ENCODE measurements at places on chromosomes 6 and 20.

DNA sequence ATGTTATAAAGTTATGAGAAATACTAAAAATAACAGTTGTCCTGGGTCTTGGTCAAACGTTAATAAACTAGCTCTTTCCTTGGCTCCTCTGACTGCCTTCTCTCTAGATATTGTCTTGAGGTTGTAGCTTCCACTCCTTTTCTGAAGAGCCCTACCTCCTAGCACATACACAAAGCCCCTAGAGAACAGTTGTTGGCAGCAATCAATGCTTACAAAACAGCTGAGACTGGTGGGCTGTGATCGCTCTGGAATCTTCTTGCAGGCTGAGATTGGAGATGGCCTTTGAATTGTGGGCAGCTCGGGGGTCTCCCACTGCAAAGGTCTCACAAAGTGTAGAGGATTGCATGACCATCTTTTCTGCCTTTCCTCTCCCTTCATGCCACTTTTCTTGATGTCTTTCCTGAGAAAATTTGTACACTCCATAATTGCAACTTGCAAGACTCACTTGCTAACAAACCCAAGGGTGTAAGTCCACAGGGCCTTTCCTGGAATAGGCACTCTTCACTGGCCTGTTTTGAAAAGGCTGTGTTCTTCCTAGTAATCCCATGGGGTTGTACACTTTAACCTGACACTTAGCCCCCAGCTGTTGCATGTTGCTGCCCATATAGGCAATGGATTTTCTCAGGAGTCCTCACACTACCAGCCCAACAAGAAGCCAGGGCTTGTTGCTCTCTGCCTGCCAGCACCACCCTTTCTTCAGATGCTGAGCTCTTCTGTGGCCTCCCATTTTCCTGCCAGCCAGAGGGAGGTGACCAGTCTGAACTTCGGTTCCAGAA lies 99.9 kb downstream of the TCP11 start:
- DNase-seq = no peak

- DNase-seq = no peak
Measured at GRCh38 chr20:50885781-50886180, 45.5 kb downstream of the ADNP start.

GRCh38 chr6:160277144-160277543 lies 18.5 kb upstream of the SLC22A2 start:
- DNase-seq = no peak

DNA sequence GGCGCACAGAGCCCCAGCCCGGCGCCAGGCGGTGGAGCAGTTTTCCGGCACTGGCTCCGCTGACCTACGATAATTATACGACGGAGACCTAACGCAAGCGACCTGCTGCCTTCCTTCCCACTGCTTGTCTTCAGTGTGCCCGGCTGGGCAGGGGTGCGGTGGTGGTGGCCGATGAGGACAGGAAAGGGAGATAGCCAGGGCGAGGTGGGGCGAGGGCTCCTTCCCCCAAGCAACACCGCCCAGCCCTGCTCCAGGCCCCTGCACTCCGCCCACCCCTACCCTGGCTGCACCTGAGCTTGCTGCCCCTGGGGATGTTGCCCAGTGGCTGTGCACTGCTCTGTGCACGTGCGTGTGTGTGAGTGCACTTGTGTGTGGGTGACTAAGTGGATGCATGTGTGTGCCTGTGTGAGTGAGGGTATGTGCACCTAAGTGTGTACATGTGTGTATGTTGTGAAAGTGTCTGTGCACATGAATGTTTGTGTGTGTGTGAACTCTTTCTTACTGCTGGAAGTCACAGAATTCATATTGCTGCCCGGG lies 42.6 kb upstream of the IRF4 start:
- DNase-seq = no peak

- peak; percentile 75 for DNase-seq
Measured at GRCh38 chr20:4607287-4607713, 114.4 kb upstream of the PRND start.

DNA sequence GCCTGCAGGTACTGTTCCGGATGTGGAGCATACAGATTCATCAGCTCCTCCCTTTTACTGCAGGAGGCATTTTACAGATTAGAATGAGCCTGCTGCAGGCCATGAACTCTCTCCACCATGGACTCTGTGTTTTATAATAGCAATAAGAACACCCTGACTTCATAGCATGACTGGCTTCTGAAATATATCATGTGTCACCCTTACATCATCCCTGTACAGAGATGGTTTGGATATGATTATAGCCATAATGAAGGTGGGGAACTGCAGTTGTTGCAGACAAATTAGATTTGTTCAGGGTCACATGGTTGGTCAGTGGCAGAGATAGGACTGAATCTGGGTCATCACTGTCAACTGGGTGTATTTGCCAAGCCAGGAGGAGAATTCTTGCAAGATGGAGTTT lies 100.7 kb downstream of the FOXO3 start:
- no peak for DNase-seq

DNA sequence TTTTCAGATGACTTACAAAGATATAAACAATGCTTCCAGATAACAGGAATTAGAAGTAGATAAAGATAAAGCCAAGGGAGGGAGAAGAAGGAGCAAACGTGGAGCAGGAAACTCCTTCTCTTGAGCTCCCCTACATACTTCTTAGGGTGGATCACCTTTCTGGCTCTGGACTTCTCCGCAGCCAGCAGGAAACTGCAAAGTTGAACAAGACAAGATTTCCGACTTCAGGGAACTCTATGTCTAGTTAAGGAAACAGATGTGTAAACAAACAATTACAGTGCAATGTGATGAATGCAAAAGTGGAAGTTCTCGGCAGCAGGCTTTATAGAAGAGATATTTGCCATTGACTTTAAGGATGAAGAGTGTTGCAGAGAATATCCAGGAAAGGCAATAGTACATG lies 134.0 kb upstream of the MARCKS start:
- no peak for DNase-seq

- DNase-seq = no peak
Measured at GRCh38 chr6:75922226-75922625, 150.2 kb downstream of the IMPG1 start.

GRCh38 chr6:132279592-132280139 lies 121.6 kb downstream of the MOXD1 start:
- peak; percentile 83 for DNase-seq

GRCh38 chr6:137820952-137821351 lies 46.1 kb upstream of the TNFAIP3 start:
- no peak for DNase-seq

- DNase-seq = no peak
Measured at GRCh38 chr6:51352506-51353029, 533.9 kb downstream of the TFAP2B start.

DNA sequence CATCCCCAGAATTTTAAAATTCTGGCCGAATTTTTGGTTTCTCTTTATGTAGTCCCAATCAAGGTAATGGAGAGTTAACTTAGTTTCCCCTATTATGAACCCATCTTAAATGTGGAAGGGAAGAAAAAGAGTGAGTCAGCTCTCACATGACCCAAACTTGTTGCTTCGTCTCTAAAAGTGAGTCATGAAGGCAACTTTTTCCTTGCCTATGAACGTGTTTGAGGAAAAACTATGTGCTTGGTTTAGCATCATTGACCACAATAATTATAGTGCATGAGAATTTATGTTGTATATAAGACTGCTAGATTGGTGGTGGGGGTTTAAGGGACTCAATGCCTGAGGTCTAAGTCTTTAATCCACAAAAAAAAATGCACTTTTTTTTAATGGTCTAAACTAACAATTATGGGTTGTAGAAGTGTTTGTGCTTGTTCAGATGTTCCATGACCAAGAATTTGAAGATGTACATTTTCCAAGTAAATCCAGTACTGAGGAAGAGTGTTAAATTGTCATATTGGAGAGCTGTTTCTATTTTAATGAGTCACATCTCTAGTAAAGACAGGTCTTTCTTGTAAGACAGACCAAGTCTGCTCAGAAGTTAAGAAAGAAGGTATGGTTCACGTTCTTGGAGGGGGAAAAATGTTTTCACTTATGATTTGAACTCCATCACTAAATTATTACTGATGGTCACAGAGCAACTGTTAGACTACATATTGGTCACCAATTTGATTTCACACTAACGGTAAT lies 409.9 kb upstream of the MARCKS start:
- no peak for DNase-seq

DNA sequence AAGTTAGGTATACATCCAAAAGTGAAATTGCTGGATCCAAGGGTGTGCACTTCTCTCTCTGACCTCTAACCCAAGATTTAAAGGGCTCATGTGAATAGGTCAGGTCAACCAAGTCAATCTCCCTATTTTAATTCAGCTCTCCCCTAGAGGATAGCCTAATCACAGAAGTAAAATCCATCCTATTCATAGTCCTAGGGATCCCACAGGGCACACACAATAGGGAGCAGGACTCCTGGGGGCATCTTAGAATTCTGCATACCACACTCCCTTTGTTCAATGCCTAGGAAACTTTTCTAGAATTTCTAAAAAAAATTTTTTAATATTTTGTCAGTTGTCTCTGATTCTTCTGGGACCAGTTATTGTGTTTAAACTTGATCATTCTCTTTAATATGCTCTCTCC lies 35.1 kb downstream of the CST9L start:
- DNase-seq = no peak

DNA sequence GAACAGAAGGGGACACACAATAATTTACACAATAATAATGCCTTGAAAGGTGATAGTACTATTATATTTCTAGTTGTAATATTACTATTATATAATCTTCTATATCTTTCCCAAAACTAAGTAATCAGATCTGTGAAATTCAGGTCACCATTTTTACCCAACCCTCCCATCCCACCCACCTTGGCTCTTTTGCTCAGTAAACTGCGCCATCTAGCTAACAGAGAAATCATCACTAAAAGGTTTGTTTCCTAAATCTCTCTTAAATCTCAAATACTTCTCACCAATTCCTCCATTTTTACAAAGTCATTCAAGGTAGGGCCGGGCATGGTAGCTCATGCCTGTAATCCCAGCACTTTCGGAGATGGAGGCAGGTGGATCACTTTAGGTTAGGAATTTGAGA lies 83.4 kb downstream of the CDK19 start:
- no peak for DNase-seq

GRCh38 chr6:81098109-81098814 lies 654.2 kb downstream of the TENT5A start:
- no peak for DNase-seq

DNA sequence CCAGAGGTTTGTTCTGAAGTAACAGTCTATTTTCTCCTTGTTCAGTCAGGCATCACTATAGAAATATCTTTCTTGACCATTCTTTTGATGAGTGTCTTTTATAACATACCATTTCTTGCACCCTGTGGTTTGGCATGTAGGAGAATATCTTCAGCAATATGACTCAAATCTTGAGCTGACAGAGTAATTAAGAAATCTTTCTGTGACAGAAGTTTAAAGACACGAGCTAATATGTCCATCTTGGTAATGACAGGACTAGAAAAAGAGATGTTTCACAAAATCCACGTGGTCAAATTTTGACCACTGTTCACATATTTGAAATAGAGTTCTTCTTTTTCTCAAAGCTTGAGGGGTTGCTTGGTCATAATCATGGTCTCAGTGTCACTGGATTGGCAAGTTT lies 149.9 kb downstream of the MYB start:
- DNase-seq = no peak

- DNase-seq = no peak
Measured at GRCh38 chr6:91106083-91106482, 519.2 kb upstream of the MAP3K7 start.

- no peak for DNase-seq
Measured at GRCh38 chr6:34036357-34037069, 109.4 kb downstream of the GRM4 start.

DNA sequence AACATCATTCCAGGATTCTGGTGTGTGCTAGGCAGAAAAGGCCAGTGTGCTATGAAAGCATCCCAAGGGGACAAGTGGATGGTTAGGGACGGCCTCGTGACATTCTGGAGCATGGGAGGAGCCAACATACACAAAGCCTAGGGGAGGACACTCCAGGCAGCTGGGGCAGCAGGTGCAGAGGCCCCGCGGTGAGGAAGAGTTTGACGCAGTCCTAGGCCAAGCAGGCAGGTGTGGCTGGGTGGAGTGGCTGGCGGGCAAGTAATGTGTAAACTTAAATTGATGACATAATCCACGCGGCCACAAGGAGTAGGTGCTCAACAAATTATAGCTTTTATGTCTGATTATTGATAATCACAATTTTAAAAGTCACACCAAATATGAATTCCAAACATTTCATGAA lies 93.6 kb downstream of the TMEM242 start:
- no peak for DNase-seq

GRCh38 chr6:116004841-116005815 lies 55.6 kb downstream of the FRK start:
- DNase-seq = no peak

DNA sequence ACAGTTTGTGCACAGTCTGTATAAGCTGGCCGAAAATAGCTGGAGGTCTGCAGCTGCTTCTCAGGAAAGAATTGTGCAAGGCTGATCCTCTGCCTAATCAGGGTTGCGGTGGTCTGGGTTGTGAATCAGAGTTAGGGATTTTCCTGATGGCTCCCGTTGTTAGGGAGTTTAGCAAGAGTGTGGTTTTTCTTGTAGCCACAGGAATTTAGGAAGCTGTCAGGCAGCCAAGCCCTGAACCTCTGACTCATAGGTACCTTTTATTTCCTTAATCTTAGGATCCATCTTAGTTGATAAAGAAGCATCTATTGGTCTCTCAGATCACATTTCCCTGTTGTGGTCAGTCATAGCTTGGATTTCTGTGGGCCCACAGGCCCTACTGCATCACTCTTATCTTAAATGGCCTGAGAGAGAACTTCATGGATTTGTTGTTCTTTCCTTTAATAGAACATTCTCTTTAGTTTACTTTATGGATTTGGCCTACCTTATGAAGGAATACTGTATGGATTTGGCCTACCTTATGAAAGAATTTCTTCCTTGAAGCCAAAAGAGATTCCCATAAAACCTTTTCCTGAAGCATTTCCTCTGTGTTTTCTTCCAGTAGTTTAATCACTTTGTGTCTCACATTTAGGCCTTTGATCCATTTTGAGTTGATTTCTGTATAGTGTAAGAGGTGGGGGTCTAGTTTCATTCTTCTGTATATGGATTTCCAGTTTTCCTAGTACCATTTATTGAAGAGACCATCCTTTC lies 10.3 kb downstream of the KIF25 start:
- DNase-seq = peak; percentile 97

GRCh38 chr6:27897580-27898206 lies 14.5 kb downstream of the OR2B2 start:
- DNase-seq = no peak

- DNase-seq = no peak
Measured at GRCh38 chr6:98686008-98686601, 148.3 kb upstream of the POU3F2 start.

DNA sequence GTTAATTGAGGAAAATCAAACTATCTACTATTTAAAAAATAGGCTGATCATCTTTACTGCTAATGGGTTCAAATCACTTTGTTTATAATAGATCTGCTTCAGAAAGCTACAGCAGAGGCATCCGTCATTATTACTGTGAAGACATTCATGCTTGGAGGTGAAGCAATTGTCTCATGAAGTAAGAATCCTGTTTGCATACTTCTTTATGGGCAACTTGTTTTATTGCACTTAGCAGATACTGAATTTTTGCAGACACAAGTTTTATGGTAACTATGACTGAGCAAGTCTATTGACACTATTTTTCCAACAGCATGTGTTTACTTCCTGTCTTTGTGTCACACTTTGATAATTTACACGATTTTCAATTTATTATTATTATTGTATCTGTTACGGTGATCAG lies 573.9 kb downstream of the RFPL4B start:
- no peak for DNase-seq
